ENCODE measurements at places on chromosomes 3 and 15.

DNA sequence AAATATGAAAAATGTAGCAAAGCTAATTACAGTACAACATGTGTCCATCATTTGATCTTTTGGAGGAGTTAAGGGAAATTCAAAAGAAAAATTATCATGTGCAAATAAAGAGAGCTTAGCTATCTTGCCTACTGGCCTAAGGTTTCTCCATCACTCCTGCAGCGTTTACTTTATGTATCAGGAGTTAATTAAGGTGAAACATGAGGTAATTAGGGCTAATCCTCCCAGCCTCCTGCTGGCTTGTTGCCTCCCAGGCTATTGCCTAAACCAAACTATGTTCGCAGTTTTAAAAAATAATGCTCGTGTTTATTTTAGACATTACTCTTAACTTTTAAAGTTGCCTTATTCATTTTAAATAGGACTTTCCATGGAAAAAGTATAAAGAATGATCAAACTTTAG, 367.5 kb downstream of the ROBO2 start:
- no peak for DNase-seq

DNA sequence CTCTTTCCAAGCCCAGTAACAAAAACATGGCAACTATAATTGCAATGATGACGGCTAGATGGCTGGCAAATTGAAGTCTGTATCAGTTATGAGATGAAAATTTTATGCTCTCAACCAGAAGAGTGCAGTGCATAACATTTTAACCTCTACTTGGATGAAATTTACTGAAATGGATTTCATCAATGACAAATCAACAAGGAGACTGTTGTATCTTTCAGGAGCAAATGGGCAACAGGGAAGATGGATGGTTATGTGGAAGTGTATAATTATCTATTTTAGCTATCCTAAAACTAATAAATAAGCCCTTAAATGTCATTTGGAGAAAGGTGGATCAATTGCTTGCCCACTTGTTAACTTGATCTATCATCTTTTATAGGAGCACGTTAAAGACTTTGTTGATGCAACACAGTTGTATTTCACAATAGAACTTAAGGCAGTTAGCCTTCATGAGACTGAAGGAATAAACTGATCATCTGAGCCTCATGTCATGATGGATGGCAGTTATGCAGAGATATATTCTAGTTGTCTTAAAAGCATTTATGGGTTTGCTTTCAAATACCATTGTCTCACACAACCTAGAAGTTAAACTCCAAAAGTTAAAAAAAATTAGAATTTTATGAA, 315.1 kb upstream of the TBC1D5 start:
- no peak for DNase-seq

DNA sequence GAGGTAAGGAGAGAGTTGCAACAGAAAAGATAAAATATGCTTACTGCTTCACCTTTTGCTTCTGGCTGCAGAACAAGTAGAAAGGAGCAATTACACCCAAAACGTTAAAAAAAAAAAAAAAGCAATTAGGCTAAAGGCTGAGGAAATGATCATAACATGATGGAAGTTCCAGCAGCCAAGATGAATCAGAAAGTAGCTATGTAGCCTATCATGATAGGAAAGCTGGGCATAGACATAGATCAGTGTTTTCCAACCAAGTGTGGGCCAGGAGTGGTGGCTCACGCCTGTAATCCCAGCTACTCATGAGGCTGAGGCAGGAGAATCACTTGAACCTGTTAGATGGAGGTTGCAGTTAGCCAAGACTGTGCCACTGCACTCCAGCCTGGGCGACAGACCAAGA, 52.6 kb downstream of the AGTR1 start:
- no peak for DNase-seq

GRCh38 chr3:48270306-48270705, 29.4 kb downstream of the ZNF589 start:
- DNase-seq = no peak

GRCh38 chr3:123884203-123884831, at the start of gene MYLK:
MYLK (minus strand) TSS chr3:123884332; CDS start chr3:123793841, 90,491 bp downstream.
- no peak for DNase-seq

DNA sequence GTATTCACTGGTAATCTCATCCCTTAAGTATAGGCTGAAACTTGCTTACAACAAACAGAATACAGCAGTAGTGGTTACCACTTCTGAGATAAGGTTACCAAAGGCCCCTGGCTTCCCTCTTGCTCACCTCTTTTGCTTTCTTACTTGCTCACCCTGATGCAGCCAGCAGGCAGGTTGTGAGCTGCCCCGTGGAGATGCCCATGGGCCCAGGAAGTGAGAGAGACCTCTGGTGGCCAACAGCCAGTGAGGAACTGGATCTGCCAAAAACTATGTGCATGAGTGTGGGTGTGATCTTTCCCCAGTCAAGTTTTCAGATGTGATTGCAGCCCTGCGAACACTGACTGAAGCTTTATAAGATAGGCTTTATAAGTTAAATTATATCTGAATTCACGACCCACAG, 48.7 kb downstream of the NMNAT3 start:
- no peak for DNase-seq

DNA sequence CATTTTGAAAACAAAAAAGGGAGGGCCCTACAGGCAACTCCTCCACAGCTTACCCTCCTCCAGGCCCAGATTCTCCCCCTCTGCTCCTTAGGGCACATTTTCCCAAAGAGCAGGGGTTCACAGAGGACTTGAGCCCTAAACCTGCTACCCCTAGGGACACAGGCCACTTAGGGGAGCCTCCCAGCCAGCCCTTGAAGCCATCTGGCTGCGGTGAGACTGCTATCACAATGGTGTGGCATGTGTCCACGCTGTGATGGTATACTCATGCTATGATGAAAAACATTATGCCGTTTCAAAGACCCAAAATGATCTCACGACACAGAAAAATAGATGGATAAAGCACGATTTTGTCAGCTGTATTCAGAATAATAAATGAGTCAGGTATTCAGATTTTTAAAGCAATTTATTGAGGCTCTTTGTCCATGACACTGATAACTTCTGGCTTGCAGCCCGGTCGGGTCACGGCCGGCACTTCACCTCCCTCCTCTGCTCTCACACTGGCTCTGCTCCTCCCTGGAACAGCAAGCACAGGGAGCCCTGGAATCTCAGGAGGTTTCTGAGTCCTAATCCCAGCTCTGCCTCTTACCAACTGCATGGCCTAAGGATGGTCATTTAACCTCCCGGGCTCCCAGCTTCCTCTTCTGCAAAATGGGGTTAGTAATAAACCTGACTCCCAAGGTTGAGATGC, 115.3 kb downstream of the MEGF11 start:
- DNase-seq = no peak

GRCh38 chr3:33395900-33396299, 44.3 kb downstream of the UBP1 start:
- DNase-seq = no peak

- no peak for DNase-seq
Observed at GRCh38 chr3:96007650-96008195, 806.7 kb upstream of the EPHA6 start.

DNA sequence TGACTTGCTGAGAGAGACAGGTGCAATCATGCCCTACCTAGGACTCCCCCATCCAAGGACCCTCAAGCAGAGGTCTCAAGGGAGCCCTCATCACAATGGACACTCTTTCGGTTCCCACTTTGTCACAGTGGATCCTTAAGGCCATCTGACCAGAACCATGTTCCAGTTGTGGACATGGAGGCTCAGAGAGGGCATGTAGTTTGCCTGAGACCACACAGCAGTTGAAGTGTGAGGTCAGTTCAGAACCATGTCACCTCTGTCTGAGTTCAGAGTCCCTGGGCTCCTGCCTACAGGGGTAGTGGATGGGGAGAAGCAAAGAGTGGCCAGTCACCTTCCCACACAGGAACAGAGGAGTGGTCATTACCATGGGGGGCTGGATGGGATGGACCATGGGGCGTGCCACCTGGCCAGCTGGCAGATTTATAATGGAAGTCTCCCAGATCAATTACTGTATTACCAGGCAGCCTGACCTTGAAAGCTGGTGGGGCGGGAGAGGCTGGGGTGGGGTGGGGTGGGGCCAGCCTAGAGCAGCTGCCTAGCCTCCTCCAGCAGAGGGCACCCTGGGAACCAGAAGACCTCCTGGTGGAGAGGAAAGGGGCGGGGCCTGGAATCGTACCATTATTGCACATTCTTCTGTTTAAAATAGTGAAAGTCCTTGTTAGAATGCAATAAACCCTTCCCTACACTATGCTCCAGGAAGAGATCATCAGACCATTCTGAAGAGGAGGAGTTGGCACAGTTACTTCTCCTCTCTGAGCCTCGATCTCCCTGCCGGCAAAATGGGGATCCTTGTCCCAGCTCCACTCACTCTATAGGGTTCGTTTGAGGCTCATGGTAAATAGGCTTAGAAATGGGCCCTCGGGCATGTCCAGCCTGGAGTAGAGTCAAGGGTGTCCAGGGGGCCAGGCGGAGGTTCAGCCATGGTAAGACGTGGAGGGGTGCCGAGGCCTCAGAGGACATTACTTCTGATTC, 26.9 kb upstream of the LINGO1 start:
- DNase-seq = no peak

- no peak for DNase-seq
Observed at GRCh38 chr3:13329746-13330145, 90.4 kb downstream of the NUP210 start.

DNA sequence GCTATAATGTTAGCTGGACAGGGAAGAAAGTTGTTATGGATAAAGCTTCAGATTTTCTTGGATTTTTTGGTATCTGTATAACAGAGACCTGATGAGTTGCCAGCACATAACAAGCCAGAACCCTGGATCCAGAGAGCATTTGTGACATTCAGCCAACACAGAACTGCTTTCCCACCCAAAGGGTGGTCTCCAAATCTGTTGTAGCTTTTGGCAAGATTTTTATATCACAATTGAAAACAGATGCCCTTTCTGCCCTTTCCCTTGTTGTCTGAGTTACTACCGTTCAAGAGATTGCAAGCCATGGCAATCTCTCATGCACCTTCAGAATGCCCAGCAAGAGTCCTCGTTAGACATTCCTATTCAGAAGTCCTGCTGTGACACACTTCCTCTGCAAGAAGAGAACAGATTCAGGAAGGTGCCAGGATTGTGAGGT, 107.6 kb upstream of the FGF7 start:
- no peak for DNase-seq

- DNase-seq = no peak
Observed at GRCh38 chr3:139473155-139473771, 3.1 kb downstream of the RBP2 start.

GRCh38 chr15:51318382-51319150, 19.8 kb downstream of the CYP19A1 start:
- no peak for DNase-seq

- no peak for DNase-seq
Observed at GRCh38 chr3:23654571-23654970, 151.2 kb upstream of the UBE2E1 start.

- DNase-seq = no peak
Observed at GRCh38 chr3:32421185-32421584, 29.5 kb downstream of the CMTM7 start.

DNA sequence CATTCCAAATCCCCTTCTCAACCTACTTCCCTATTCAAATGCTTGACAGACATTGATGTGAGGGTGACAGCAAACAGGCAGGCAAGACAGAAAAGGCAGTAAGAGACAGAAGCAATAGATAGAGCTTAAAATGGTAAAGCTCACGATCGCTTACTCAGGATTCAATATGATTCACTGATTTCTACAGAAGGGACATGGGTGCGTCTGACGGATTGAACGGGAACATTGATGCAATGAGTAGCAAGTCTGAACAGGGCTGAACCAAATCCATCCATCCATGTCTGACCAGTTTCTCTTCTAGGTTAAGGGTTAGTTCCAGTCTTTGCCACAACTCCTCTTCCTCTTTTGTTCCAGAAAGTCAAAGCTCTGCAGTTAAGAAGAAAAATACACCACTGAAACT, 35.1 kb downstream of the P2RY1 start:
- no peak for DNase-seq

DNA sequence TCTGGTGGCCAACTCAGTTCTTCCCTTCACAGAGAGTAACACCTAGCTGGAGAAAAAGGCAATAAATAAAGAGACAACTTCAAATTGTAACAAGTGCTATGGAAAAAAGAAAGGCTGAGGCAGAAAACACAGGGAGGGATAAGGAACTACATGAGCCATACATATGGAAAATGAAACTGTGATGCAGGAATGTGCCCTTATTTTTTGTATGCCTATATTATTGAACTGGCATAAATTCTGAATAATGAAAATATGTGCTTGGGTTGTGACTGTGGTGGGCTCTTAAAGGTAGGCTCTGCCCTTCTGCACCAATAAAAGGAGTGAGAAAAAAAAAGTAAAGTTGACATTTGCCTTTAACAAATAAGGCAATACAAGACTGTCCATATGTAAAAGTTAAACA, 19.6 kb downstream of the FHIT start:
- DNase-seq = no peak

DNA sequence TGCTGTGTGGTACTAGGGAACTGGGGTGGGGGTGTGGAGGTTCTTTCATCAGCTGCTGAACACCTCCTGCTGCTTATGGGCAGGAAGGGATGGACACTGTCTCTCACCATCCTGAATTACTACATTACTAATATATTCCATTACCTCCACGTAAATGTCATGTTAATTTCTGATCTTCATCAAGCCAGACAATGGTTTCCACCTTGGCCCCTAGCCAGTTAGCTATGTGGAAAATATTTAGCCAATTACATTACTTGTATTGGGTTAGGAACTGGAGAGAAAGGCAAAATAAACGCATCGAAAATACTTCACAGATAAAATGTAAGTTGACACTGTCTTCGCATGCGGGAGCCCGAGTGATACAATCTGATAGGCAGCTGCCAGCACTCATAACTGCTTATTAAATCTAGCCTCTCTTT, 95.1 kb downstream of the FOXP1 start:
- DNase-seq = no peak
